Activated naive CD4-positive, alpha-beta T cell treated with anti-CD3 and anti-CD28 coated beads, Interleukin-2, amount 50 U/mL, for 72 hours (primary cell): ENCODE measurements at places on chromosomes 1 and 21.

- peak; percentile 21 for DNase-seq
These were observed 9.2 kb downstream of the RAP1GAP start for GRCh38 chr1:21659924-21660326.

GRCh38 chr1:51607681-51608095 is 9.2 kb upstream of the OSBPL9 start:
- no peak for DNase-seq

- no peak for DNase-seq
These were observed 1242.4 kb upstream of the ADGRL4 start for GRCh38 chr1:80248886-80249285.

GRCh38 chr1:232534552-232535517 is 95.1 kb downstream of the SIPA1L2 start:
- DNase-seq, result no peak

DNA sequence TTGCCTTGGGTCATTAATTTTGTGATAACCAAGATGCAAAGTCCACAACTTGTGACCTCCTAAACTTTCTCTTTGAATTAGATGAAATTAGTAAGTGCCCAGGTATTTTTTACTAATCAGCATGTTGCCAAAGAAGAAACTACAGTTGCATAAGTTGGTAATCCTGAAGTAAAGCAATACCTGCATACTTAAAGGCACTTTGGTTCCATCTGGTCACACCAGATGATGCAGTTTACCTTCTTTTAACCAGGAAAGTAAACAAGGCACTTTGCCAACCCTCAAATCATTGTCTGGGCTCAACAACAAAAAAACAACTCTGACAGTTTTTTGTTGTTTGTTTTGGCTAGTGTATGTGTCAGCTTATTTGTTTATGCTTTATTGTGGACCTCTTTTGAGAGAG is 55.5 kb upstream of the DYNLT5 start:
- DNase-seq, result no peak
